Stimulated activated CD8-positive, alpha-beta memory T cell treated with anti-CD3 and anti-CD28 coated beads, Interleukin-7, amount 100 ng/mL, for 4 hours (primary cell): ENCODE measurements at places on chromosomes 2 and 18.

GRCh38 chr2:99845296-99845695, 297.1 kb downstream of the AFF3 start:
- no peak for DNase-seq

GRCh38 chr2:24955232-24955631, 16.5 kb downstream of the DNAJC27 start:
- DNase-seq, result no peak

DNA sequence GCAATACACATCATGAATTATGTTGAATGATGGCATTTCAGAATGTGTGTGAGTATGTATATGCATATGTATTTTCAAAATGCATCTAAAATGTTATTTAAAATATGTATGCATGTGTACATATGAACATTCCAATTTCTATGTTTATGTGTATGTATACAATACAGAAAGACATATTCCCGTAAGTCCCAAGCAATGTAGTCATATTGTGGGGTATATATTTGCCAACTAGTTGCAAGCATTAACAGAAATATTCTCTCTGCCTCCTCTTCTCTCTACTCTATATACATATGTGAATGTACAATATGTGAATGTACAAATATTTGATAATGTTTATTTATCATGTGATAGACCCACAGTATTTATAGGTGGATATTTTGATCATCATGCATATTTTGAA, 345.8 kb upstream of the ZEB2 start:
- DNase-seq, result no peak

- no peak for DNase-seq
Measured at GRCh38 chr2:42812899-42813479, 20.6 kb upstream of the HAAO start.

GRCh38 chr18:72555101-72555500, 11.0 kb upstream of the CBLN2 start:
- DNase-seq, result no peak
